ENCODE measurements at places on chromosomes 5 and 9.

DNA sequence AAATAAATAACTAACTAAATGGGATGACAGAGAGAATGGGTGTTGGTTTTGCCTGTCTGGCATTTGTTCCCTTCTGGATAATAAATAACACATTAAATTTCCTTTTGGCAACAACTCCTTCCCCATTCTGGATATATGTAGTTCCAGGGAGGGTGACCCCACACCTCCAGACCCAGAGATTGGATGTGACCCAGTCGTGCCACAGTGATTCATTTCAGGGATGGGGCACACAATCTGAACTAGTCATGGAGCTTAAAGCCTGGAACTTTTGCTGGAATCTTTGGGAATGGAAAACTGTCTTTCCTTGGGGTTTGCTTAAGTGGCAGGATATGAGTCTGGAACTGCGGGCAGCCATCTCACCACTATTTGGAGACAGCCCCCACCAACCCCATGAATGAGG lies 11.3 kb downstream of the KLF9 start:
- no peak for DNase-seq

- no peak for DNase-seq
These were observed 24.5 kb upstream of the NRARP start for GRCh38 chr9:137326445-137327065.

DNA sequence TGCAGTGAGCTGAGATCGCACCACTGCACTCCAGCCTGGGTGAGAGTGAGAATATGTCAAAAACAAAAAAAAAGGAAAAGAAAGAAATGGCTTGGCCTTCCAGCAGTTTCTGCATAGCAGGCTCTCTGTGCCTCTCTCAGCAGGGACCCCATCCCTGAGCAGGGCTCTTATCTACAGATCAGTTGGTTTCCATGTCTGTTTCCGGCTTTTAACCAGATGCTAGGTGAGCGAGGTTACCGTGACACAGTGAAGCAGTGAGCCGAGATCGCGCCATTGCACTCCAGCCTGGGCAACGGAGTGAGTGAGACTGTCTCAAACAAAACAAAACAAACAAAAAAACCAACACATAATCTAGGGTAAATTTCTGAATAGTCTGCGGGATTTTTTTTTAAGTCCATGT lies 51.4 kb downstream of the COL5A1 start:
- peak; percentile 27 for DNase-seq

DNA sequence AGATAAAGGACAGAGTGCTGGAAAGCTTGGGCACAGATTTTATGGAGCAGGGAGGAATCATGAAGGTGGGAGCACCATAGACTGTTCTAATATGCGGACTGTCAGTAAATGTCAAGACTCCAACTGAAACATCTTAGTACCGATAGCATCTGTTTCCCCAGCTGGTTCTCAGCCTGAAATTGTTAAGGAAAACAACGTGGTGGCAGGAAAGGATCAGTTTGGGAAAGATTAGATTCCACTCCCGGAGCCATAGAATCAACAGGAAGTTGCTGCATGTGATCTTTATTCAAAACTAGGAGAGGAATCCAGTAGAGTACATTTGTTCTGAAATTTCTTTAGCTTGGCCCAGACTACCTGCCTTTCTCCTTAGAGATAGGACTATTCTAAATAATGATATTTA lies 559.1 kb downstream of the CSNK1G3 start:
- DNase-seq = no peak

DNA sequence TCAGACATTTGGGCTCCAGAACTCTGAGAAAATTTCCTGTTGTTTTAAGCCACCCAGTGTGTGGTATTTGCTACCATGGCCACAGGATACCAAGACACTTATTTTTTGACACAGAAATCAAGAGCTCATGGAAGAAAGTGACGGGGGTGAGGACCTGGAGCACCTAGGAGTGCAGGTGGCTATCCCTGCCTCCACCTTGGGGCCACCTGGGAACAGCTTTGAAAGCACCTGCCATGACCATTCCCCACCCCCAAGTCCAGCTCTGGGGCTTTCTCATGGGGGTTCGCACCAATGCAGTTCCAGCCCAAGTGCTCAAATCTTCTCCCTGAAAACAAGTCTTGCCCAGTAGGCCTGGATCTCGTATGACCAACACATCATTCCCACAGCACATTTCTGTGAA lies 214.9 kb upstream of the IRX1 start:
- no peak for DNase-seq

DNA sequence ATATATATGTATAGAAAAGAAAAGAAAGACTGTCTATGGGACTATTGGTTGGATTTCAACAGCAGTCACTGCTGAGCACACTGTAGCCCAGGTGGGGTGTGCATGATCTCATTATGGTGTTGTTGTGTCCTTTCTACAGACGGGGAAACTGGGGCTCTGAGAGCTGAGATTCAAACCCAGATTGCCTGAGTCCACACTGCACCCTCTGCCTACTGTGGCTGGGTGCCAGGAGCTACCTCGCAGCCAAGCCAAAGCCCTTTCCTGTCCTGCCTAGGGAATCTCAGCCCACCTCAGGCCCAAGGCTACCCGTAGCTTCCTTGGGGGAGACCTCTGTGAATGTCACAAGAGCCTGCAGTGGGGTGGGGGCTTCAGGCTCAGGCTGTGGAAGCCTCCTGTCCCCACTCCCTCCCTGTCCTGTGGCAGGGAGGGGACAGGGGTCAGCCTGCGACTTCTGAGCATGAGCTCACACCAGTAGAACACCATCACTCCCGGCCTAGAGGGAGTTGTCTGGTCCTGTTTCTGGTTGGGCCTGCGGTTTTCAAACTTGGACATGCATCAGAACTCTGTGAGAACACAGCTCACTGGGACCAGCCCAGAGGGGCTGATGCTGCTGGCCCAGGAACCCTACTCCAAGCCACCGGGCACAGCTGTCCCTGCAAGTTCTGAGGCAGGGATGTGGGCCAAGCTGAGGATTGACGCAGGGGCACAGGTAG lies 7.9 kb upstream of the NINJ1 start:
- no peak for DNase-seq

DNA sequence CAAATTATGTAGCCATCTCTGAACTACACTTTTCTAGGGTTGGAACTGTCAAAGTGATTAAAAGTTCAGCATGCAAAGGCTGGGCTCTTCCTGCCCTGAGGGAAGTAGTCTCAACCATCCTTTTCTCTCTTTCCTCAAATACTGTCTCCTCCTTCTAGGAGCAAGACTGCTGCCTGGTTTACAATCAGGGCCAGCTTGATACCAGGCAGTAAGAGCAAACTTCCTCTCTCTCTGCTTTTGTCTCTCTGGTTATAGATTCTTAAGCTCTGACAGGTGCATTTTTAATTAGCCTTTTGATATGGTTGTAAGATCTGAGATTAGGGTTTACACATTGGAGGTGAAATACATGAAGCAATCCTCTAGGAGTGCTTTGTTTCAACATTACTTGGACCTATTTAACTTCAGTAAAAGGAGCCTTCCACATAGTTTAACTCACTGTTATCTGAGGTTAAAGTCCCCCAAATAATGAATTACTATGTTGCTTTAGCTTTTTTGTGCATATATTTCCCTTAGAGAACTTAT lies 436.1 kb downstream of the SPATA31D1 start:
- no peak for DNase-seq

DNA sequence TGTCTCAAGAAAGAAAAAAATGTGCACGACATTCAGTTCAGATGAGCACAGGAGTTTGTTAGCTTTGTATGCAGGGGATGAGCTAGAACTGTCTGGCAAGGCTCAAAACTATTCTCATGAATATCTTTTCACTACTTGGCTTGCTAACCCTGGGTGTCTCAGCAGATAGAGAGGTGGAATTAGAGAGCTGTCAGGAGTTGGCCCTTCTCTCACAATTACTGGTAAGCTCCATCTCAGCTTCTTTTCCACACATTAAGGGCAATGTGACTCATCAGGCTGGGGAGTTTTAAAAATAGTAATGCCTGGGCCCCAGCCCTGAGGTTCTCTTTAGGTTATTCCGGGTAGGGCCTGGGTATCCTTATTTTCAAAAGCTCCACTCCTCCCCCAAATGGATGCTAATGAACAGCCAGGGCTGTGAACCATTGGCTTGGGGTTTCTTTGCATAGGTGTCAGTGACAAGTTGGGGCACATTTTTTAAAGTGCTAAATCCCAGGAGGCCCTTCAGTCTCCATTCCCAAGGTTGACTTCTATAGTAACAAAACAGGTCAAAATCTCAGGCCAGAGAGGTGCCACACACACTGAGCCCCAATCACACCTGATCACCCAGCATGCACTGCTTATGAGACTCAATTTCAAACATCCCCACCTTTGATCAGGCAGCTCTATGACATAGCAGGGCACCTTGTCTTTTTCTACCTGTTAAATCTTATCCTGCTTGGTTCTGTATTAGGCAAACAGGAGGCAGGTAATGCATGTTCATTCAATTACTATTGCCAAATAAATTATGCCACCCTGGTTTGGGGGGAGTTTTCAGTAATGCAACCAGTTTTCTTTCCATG lies 239.7 kb upstream of the DAP start:
- DNase-seq = no peak

DNA sequence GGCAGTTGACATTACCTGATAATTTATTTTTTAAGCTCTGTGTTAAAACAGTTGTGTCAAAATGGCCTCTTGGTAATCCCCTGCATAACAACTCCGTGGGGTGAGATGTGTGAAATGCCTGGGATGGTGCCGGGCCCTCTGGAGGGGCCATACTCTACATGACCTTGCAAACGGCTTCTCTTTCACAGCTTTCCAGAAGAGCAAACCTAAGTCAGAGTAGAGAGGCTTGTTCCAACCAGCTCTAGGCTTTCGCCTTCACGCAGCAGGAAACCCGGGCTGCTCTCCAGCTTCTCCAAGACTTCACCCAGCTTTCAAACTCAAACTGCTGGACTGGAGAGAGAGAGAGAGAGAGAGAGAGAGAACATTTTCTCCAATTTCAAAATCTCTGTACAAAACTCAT lies 120.1 kb downstream of the SNX18 start:
- peak; percentile 56 for DNase-seq

- no peak for DNase-seq
These were observed 187.3 kb downstream of the MELK start for GRCh38 chr9:36759976-36760375.

DNA sequence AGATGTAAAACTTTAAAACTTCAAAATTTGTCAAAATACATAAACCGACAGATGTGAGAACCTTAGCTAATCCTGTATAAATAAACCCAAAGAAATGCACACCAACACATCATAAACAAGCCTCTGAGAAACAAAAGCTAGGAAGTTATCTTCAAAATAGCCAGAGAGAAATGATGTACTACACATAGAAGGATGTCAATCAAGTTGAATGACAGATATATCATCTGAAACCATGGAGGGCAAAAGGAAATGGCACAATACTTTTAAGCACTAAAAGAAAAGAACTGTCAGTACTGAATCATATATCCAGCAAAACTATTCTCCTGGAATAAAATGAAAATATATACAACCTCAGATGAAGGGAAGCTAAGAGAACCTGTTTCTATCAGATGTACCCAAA lies 595.1 kb upstream of the PTGER4 start:
- DNase-seq = no peak

GRCh38 chr9:133167769-133168168 lies 4.1 kb upstream of the GBGT1 start:
- no peak for DNase-seq

DNA sequence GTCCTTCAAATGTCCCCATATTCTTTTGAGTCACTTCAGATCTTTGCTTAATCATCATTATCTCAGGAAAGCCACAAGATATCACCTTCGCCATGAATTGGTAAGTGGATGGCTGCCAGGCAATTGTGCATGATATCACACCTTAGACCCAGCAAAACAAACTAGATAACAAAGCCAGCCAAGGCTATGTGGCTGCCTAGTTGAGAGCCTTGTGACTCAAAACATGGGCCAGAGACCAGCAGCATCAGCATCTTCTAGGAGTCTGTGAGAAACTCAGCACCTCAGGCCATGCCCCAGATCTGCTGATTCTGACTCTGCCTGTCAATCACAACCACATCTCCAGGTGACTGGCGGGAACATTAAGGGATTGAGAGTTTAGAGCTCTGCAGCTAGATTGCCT lies 82.8 kb downstream of the SLIT3 start:
- DNase-seq = no peak

DNA sequence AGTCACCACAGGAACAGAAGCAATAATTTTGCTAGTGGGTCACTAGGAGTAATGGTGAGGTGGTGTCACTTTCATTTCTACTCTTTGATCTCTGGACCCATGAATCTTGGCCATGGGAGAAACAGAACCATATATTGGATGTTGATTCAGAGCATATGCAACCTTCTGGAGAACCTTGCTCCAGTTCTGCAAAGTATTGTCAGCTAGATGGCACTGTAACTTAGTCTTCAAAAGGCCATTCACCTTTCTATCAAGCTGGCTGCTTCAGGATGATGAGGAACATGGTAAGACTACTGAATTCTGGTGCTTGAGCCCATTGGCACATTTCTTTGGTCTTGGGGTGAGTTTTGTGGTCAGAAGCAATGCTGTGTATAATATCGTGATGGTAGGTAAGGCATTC lies 129.1 kb upstream of the FBN2 start:
- no peak for DNase-seq

GRCh38 chr9:135102331-135102730 lies 14.9 kb downstream of the OLFM1 start:
- DNase-seq = no peak

- no peak for DNase-seq
These were observed 1.8 kb downstream of the SCAMP1 start for GRCh38 chr5:78362220-78362619.

GRCh38 chr9:105971986-105972385 lies 277.6 kb downstream of the TMEM38B start:
- DNase-seq = no peak

GRCh38 chr9:97534961-97535594 lies 33.6 kb downstream of the TMOD1 start:
- no peak for DNase-seq

GRCh38 chr5:122500245-122501088 lies 188.4 kb downstream of the SNCAIP start:
- DNase-seq = no peak

DNA sequence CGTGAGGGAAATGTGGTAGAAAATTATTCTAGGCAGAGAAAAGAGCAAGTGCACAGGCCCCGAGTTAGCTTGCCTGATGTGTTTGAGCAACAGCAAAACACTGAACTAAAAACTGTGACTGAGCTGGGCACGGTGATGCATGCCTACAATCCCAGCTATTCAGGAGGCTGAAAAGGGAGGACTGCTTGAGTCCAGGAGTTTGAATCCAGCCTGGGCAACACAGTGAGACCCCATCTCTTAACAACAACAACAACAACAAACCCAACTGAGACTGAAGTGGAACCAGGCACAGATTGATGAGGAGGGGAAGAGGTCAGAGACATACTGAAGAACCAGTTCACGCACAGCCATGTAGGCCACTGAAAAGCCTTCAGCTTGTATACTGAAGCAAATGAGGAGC lies 42.5 kb downstream of the SCAI start:
- DNase-seq = no peak

GRCh38 chr9:112332214-112332613 lies 1.2 kb downstream of the PTBP3 start:
- no peak for DNase-seq

- DNase-seq = no peak
These were observed 159.3 kb downstream of the DMAC1 start for GRCh38 chr9:7640231-7640630.

DNA sequence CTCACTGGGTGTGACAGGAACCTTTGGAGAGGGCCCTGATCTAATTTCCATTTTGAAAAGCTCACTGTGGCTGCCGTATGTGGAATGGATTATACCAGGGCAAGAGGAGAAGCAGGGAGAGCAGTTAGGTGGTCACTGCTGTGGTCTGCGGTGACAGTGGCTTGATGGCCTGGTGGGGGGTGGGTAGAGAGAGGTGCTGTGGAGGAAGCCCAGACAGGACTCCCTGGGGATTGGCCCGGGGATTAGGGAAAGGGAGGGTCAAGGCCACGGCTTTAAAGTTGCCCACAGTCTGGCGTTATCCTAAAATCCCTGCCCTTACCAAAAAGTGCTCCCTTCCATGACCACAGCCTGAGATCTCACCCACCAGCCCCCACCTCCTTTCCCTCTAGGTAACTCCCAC lies 4.7 kb downstream of the B4GALT7 start:
- no peak for DNase-seq

All from right cardiac atrium (tissue), 5 donors.